Skeletal muscle tissue (tissue), 5 donors: ENCODE measurements at places on chromosomes 3 and 15. TPM values are rescaled to one million over a fixed set of nuclear protein-coding genes. Genes with fewer than 3 reads are reported as not detected.

Gene PP2D1
- not detected for total RNA-seq

Gene CCR3
- total RNA-seq, result not detected

Gene DAPK2
- 2.6 TPM for total RNA-seq

Gene CTSH
- total RNA-seq, result 34.4 TPM

Gene SLC12A1
- total RNA-seq, result not detected

Gene DTWD1
- total RNA-seq, result 31.8 TPM

Gene SLC25A36
- 56.9 TPM for total RNA-seq

Gene ZNF621
- total RNA-seq, result 8.4 TPM

Gene KNSTRN
- total RNA-seq, result 15.7 TPM

Gene SEMA3F
- 2.1 TPM for total RNA-seq

Gene C3orf22
- total RNA-seq, result under 0.01 TPM
